ENCODE measurements at places on chromosomes 7 and 10. TPM values are rescaled to one million over a fixed set of nuclear protein-coding genes. Genes with fewer than 3 reads are reported as not detected.

- no peak for DNase-seq
Measured at GRCh38 chr10:51325649-51326048, 251.4 kb downstream of the PRKG1 start.

GRCh38 chr7:12518920-12519681 is 51.4 kb upstream of the SCIN start:
- no peak for DNase-seq

- peak; percentile 4 for DNase-seq
Measured at GRCh38 chr7:15963206-15963605, 276.7 kb upstream of the MEOX2 start.

DNA sequence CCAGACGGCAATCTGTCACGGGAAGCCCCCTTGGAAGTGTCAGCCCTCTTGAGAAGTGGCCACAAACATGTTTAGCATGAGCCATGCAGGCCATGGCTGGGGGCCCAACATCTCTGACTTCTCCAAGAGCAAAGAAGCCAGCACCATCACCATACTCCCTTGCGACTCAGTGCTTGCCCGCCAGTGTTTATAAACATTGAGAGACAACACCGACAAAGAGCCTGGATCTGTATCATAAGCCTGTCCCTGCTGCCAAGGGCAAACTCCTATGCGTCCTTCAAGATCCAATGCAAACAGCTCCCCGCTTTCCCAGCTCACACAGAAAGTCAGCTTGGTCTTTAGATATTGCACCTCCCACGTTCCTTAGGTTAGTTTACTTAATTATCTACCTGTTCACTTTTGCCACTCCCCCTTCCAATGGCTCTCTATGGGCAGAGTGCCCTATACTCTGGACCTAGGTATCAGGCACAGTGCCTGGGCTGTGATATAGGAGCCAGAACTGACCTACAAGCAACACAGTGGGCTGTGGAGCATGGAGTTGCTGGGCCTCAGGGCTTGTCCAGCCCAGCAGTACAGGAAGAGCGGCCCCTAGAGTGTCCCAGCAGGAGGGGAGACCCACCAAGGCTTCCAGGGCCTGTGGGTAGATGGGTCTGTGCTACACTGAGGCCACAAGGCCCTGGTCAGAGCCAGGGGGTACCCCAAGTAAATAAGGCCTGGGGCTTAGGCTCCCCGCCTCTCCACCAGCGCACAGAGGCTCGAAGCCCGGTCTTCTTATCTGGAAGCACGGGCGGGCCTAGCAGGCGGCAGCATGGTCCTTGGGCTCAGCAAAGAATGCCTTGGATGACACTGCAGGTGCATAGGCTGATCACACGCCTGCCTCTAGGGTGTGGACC is 37.7 kb downstream of the CAMK2B start:
- no peak for DNase-seq

NME8 gene
- polyA plus RNA-seq, result 0.27 TPM

ATRNL1 gene
- 26.7 TPM for polyA plus RNA-seq

Data from renal pelvis (tissue), 12 donors.